Right hindlimb (tissue), 1 donor: ENCODE measurements at places on chromosomes 12 and 14.

DNA sequence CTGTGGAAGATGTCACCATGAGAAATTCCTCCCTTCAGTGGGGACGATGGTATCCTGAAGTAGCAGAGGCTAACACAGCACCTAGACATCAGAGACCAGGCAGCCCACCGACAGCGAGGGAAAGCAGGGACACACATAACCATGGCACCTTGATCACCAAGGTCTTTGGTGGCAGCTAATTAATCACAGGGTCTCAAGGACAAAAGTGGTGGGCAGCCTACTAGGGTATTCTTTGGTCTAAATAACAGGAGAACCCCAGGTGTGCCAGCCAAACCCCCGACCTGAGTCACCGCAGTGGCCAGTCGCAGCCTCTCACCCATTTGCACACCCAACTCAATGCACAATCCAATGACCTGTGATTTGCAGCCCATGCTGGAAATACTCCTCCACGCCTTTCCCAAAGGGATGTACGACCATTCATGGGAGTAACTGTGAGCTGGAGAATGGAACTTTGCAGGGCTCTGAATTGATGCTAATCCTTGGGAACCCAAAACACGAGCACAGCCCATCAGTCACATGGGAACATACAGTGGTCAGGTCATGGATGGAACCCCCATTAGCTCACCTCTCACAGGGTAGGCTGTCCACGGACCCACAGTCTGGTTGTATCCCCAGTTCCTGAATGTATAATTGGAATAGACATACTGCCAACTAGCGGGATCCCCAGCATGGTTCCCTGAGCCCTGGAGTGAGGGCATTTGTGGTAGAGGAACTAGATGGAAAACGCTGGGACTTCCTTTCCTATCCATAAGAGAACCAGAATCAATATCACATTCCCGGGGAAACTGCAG lies 58.7 kb upstream of the C14orf180 start:
- DNase-seq: no peak

- DNase-seq: no peak
These were observed 2.7 kb upstream of the FAM222A start for GRCh38 chr12:109710747-109711595.

GRCh38 chr12:66288121-66288520 lies 14.2 kb upstream of the HELB start:
- no peak for DNase-seq

DNA sequence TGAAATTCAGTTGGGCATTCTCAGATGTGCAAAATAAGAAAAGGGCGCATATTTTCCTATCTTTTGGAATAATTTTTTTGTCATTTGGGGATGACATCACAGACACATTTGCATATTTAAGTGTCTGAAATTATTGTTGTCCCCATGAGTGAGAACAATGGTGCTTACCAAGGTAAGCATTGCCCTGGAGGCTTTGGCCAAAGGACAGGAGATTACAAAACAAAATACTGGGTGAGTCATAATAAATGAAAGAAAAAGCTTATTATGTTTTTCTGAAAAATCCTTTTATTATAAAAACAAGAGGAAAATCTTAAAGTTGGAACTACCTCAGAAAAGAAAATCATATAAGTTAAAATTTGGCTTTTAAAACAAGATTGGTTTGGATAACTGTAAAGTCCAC lies 254.9 kb downstream of the BTG1 start:
- no peak for DNase-seq

- DNase-seq: no peak
These were observed 66.7 kb upstream of the PTGR2 start for GRCh38 chr14:73784988-73785313.

- no peak for DNase-seq
These were observed 47.1 kb downstream of the SERPINA3 start for GRCh38 chr14:94659256-94659655.

- DNase-seq: no peak
These were observed 46.8 kb downstream of the ATP2B1 start for GRCh38 chr12:89661706-89662330.

DNA sequence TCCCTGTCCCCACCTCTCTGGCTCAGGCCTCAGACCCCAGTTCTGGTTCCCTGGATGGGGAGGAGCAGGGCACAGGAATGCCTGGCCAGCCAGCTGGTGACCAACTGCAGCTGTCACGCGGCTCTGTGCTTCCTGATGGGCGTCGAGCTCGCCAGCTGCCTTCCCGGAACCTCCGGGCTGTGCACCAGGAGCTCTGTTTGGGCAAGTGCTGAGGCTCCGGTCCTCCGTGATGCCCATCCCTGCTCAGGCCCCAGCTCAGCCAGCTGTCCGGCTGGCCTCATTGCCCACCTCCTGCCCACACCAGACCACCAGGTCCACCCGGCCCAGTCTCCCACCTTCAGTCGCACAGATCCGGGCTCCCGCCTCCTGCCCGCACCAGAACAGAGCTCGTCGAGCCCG lies 4.8 kb downstream of the IFFO1 start:
- DNase-seq: peak; percentile 86

- DNase-seq: no peak
These were observed 69.3 kb downstream of the ANKS1B start for GRCh38 chr12:99915251-99916082.

DNA sequence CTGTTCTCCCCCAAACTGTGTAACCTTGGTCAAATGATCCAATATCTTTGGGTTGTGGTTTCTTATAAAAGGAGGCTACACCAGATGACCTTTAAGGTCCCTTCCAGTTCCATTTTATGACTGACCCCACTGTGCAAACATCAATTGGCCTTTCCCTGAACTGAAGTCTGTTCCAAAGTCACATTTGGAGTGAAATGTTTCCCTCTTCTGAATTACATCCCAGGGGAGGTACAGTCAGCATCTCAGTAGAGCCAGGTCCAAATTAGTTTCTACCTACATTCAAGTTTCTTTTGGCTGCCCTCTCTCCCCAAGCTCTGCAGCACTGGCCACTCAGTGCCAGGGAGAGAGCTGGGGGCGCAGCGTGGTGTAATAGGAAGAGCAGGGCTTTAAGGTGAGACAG lies 34.4 kb downstream of the LIMA1 start:
- no peak for DNase-seq

DNA sequence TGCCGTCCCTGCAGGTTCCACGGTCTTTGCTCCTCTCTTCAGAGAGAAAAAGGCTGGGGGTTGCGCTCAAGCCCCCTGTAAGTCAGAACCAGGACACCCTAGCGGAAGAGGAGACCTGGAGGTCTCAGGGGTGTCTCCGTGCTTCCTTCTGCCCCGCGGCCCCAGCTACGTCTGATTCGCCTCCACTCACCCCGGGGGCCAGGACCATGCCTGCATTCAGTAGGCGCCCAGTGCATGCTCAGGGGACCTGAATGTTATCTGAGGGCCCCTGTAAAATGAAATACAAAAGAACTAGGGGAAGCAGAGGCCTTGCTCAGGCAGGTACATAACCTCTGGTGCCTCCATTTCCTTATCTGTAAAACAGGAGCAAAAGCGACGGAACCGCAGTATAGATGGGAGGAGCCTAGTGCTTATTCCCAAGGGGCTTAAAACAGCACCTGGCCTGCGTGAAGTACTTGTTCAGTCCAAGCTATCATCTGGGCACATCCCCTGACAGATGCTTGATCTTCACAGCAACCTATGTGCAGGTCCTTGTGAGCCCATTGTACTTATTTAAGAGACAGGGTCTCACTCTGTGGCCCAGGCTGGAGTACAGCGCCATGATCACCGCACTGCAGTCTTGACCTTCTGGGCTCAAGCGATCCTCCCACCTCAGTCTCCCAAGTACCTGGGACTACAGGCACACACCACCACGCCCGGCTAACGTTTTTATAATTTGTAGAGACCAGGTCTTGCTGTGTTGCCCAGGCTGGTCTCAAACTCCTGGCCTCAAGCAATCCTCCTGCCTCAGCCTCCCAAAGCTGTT lies 110.3 kb upstream of the NCOR2 start:
- DNase-seq: no peak
